NCI-H187 treated with DMSO at 0.1 percent for 48 hours (cell line): ENCODE measurements at places on chromosomes 4 and X.

DNA sequence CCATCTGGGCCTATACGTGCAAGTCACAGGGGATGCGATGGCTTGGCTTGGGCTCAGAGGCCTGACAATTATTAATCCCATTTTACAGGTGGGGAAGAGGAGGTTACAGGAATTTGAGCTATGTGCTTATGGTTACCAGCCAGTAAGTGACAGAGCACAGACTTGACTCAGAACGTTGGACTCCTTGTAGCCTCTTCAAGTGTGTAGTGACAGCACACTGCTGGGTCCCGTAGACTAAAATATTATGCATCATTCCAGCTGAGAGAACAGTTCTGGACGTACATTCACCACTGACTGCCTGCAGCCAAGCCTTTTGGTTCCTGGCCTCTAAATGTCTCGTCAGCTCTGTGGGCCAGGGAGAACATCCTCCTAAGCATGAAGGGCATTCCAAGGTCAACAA lies 314.5 kb downstream of the GPAT3 start:
- no peak for DNase-seq

GRCh38 chr4:55578341-55579010 lies 13.6 kb downstream of the PDCL2 start:
- DNase-seq, result no peak

- no peak for DNase-seq
These were observed 1689.5 kb upstream of the PCDH10 start for GRCh38 chr4:131459430-131460101.

DNA sequence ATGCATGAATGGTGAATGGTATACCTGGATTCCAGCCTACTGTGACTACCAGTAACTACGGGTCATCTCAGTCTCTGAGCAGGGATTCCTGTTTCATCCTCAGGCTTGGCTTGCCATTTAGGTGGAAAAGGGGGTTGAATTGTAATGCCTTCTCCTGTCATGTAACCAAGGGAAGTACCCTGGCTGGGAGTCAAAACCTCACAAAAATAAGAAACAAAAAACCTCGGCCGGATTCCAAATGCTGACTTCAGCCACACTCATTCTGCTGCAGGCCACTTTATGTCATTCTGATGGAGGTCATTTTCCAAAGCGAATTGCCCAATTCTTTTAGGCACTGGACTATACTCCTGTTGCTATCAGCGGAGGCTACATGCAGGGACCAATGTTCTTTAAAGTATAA lies 324.7 kb downstream of the LDB2 start:
- DNase-seq, result no peak
